Activated naive CD8-positive, alpha-beta T cell treated with anti-CD3 and anti-CD28 coated beads for 36 hours (primary cell): ENCODE measurements at places on chromosomes 16 and 17.

- DNase-seq = no peak
Measured at GRCh38 chr17:7644775-7645174, 6.0 kb upstream of the ATP1B2 start.

DNA sequence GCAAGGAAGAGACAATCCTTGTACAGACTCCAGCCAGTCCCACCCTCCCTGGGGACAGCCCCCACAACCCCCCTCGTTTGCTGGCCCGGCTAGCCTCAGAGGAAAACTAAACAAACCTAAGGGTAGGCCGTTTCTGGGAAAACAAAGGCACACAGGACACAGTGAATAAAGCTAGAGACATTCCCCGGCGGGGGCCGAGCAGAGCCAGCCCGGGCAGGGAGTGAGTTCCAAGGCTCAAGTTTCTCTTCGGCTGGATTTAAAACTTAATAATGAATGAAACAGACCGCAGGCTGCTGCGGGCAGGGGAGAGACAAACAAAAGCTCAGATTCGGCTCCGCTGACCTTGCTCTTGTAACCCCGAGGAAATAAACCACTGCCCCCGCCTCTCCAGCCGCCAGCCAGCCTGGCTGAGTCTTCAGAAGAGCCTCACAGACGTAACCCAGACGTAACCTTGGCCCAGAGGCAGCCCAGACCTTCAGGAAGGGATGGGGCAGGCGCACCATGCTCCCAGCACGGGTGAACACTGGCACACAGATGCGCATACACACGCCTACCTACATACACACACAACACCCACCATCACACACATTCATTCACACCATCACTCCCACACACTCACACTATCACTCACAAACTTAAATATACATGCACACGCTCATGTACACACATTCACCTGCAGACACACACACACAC lies 216.0 kb downstream of the ZNF423 start:
- no peak for DNase-seq

DNA sequence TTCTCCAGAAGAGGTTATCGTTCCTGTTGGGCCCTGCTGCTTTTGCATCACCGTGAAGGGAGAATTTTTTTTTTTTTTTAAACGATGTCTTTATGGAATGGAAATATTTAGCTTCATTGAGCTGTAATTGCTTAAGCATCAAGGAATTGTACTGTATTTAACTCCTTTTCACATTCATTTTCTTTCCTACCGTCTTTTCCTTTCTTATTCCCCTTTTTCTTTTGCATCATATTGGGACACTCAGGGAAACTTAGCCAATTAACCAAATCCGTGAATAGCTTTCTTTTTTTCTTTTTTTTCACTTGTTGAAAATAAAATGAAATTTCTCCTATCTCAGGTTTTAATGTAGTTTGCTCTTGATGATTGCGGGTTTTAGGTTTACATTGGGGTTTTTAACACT lies 1.5 kb downstream of the TNRC6A start:
- DNase-seq = no peak

- no peak for DNase-seq
Measured at GRCh38 chr16:85998868-85999729, 100.1 kb downstream of the IRF8 start.

- DNase-seq = no peak
Measured at GRCh38 chr17:41452281-41452680, 11.5 kb upstream of the KRT38 start.

- no peak for DNase-seq
Measured at GRCh38 chr17:82349287-82349701, 9.8 kb upstream of the TEX19 start.

DNA sequence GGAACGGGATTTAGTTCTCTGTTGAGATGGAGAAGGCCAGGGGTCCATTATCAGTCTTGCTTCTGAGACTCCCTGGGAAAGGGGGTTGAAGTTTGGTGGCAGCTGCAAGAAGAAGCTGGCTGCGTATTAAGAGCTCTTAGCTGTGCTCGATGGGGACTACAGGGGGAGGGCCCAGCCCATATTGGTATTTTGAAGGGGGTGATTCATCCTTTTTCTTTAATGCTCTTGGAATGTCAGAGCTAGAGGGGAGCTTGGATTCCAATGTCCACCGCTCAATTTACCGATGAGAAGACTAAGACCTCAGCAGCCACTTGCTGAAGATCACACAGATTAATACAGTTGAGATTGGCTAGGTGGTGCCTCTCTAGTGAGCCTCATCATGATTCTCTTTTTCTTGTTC lies 5.0 kb downstream of the NOG start:
- no peak for DNase-seq

DNA sequence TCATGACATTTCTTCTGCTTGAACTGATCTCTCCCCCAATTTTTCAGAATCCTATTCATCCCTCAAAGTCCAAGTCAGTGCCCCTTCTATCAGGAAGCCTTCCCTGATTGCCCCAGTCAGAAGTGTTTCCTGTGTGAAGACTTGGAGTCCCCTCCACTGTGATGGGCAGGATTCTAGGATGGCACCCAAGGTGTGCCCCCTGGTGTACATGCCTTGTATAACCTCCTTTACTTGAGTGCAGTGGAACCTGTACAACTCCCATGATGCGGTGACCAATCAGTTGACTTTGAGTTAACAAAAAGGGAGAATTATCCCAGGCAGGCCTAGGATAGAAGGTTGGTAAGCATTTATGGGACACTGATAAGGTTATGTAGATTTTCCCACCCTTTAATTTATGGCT lies 23.4 kb downstream of the MYH13 start:
- no peak for DNase-seq
